ENCODE measurements at places on chromosomes 7 and 10.

- peak overlapping the region; percentile 58 for H3K4me3 ChIP-seq
- DNase-seq: peak; percentile 88
- peaks cover 59% of the 10 kb centered on the region for H3K27me3 ChIP-seq
- H3K4me1 ChIP-seq: peaks cover 72% of the 10 kb centered on the region
- H3K36me3 ChIP-seq: no peaks in the 10 kb centered on the region
- H3K27ac ChIP-seq: no peak overlapping the region
Measured at GRCh38 chr7:20778063-20778721, 8.5 kb downstream of the SP8 start.

DNA sequence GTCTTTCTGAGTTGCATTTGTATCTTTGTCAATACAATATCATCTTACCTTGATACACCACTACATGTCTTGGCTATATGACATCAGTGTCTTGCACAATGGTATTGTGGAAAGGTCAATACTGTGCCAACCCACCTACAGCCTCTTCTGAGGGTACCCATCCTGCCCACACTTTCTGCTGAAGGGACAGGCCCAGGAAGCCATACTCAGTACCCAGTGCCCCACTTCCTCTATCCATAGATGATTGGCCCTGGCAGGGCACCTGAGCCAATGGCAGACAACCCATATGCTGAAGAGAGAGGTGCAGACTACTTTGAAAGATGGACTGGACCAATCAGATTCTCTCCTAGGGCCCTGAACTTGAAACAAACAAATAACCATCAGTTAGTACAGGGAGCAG lies 152.0 kb upstream of the ADO start:
- H3K27ac ChIP-seq: no peak overlapping the region
- peaks cover 9% of the 10 kb centered on the region for H3K4me1 ChIP-seq
- H3K4me3 ChIP-seq: no peak overlapping the region
- H3K36me3 ChIP-seq: no peaks in the 10 kb centered on the region

GRCh38 chr7:131021460-131021859 lies 287.5 kb upstream of the KLF14 start:
- no peaks in the 10 kb centered on the region for H3K36me3 ChIP-seq
- no peak for DNase-seq
- H3K4me1 ChIP-seq: no peaks in the 10 kb centered on the region
- H3K27ac ChIP-seq: no peak overlapping the region

- no peaks in the 10 kb centered on the region for H3K27me3 ChIP-seq
- H3K4me1 ChIP-seq: peaks cover 16% of the 10 kb centered on the region
- H3K27ac ChIP-seq: no peak overlapping the region
- H3K4me3 ChIP-seq: no peak overlapping the region
Measured at GRCh38 chr10:15197276-15197675, 28.8 kb upstream of the NMT2 start.

DNA sequence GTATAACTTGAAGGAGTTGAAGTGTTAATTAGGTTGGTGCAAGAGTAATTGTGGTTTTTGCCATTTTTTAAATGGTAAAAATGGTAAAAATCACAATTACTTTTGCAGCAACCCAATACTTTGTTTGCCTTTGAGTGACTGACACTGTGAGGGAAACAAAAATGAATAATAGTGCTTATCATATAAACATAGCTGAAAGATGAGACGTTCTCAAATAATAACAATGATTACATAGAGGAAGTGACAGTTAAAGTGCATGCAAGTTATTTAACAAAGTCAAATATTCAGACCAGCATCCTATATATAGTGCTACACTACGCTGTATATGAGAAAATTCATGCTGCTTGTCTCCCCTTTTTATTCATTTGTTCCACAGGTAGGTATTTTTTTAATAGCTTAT lies 4.7 kb upstream of the HBP1 start:
- no peaks in the 10 kb centered on the region for H3K36me3 ChIP-seq
- H3K4me1 ChIP-seq: peaks cover 7% of the 10 kb centered on the region
- H3K27me3 ChIP-seq: no peaks in the 10 kb centered on the region
- DNase-seq: no peak
- no peak overlapping the region for H3K27ac ChIP-seq

DNA sequence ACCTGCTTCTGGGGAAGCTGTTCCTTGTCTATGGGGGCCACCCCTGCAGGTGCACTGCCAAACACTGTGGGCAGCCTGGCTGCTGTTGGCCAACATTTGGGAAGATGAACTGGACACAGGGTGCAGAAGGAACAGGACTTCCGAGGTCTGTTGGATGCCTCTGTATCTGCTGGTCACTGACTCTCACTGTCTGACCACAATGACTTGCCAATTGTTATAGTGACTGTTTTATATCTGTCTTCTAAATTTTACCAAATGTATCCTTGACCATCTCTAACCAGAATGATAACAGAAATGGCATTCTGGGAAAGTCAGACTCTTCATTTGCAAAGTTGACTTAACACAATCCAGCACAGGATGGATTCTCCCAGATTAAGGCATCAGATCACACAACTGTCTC lies 214.0 kb upstream of the PRSS58 start:
- H3K36me3 ChIP-seq: no peaks in the 10 kb centered on the region
- no peak overlapping the region for H3K4me3 ChIP-seq
- H3K27me3 ChIP-seq: no peaks in the 10 kb centered on the region
- H3K27ac ChIP-seq: no peak overlapping the region
- H3K4me1 ChIP-seq: no peaks in the 10 kb centered on the region

DNA sequence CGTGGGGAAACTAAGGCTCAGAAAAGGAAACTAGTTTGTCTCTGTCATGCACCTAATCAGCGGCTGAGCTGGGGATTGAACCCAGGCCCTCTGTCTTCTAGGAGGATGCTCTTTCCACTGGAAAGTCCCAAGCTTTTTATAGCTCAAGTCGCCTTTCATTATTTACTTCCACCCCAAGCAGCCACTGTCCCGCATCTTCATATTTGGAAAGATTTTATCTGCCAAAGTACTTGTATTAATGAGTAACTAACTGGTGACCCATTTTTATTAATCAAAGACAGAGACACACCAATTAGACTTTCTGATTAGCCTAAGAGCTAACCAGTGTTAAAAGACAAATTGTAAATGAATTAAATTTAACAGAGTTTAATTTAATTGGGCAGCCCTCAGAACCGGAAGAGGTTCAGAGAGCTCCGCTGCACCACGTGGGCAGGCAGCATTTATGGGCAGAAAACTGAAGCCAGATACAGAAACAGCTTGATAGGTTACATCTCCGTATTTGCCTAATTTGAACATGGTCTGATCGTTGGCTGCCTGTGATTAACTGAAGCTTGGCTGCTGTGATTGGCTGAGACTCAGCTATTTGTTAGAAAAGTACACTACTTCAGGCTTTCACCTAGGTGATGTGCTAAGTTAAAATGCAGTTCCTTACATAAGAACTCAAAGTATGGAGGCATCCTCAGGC lies 78.5 kb upstream of the PDCD4 start:
- no peak for DNase-seq
- no peak overlapping the region for H3K4me3 ChIP-seq
- H3K27me3 ChIP-seq: no peaks in the 10 kb centered on the region
- no peak overlapping the region for H3K27ac ChIP-seq

GRCh38 chr7:17725821-17726220 lies 214.5 kb downstream of the SNX13 start:
- no peak overlapping the region for H3K27ac ChIP-seq
- H3K4me3 ChIP-seq: no peak overlapping the region
- DNase-seq: no peak
- H3K4me1 ChIP-seq: no peaks in the 10 kb centered on the region

- no peak overlapping the region for H3K27ac ChIP-seq
- no peaks in the 10 kb centered on the region for H3K36me3 ChIP-seq
- H3K27me3 ChIP-seq: no peaks in the 10 kb centered on the region
- no peaks in the 10 kb centered on the region for H3K4me1 ChIP-seq
- no peak for DNase-seq
- no peak overlapping the region for H3K4me3 ChIP-seq
Measured at GRCh38 chr7:104964626-104965236, 49.3 kb upstream of the KMT2E start.

GRCh38 chr7:29365423-29365822 lies 170.8 kb downstream of the CHN2 start:
- H3K4me1 ChIP-seq: peaks cover 14% of the 10 kb centered on the region
- no peak overlapping the region for H3K4me3 ChIP-seq
- no peak overlapping the region for H3K27ac ChIP-seq
- no peaks in the 10 kb centered on the region for H3K27me3 ChIP-seq

GRCh38 chr7:124074007-124074406 lies 41.1 kb upstream of the TMEM229A start:
- H3K4me3 ChIP-seq: no peak overlapping the region
- DNase-seq: no peak
- H3K4me1 ChIP-seq: no peaks in the 10 kb centered on the region

- H3K4me1 ChIP-seq: peaks cover 6% of the 10 kb centered on the region
- H3K36me3 ChIP-seq: no peaks in the 10 kb centered on the region
- H3K27ac ChIP-seq: no peak within 1 kb of the TSS
- DNase-seq: peak; percentile 93
Measured at GRCh38 chr7:135211179-135211945, at the start of gene WDR91. TSS of gene WDR91 (minus strand) at chr7:135211526. CDS start at chr7:135211502, 24 bp downstream.

DNA sequence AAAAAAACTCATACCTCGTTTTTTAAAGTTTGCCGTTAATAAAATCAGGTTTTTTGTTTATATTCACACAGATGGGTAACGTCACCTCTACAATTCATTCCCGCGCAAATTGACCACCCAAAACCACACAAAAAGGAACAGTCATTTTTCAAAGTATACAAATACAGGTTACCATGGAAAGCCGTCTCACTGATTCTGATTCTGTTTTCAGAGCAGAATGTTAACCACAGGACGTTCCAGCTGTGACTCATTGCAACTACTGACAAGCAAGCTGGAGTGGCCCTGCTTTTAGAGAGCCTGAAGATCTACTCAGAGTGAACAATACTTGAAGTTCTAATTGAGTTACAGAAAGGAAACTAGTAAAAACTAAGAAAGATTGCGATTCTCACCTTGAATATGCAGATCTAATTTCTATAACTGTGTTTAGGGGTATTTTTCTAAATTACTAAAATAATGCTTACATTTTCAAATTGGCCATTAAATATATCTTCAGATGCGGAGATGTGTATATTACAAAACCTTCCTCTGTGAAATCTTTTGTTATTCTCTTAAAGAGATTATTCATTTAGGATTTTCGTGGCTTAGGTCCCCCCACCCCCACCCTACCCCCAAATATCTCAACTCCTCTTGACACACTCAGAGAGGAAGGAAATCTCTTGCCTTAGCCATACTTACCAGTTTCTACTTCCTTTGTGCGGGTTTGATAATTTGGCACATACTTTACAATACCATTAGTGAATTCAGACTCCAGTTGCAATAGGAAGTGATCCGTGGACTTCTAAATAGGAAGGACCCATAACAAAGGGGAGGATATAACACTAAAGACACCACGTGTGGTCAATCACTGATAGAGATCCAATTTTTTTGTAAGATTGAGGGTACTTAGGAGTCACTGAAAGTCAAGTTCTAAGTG lies 106.0 kb downstream of the CUBN start:
- H3K36me3 ChIP-seq: no peaks in the 10 kb centered on the region
- no peak overlapping the region for H3K4me3 ChIP-seq
- DNase-seq: peak; percentile 59

GRCh38 chr7:64630496-64630895 lies 35.4 kb upstream of the ZNF107 start:
- no peaks in the 10 kb centered on the region for H3K4me1 ChIP-seq
- peak; percentile 51 for DNase-seq
- H3K4me3 ChIP-seq: no peak overlapping the region
- no peaks in the 10 kb centered on the region for H3K27me3 ChIP-seq

GRCh38 chr7:1848013-1848640 lies 178.1 kb downstream of the ELFN1 start:
- H3K36me3 ChIP-seq: no peaks in the 10 kb centered on the region
- no peak for DNase-seq
- H3K4me1 ChIP-seq: no peaks in the 10 kb centered on the region
- H3K4me3 ChIP-seq: no peak overlapping the region
- H3K27ac ChIP-seq: no peak overlapping the region
- H3K27me3 ChIP-seq: no peaks in the 10 kb centered on the region

DNA sequence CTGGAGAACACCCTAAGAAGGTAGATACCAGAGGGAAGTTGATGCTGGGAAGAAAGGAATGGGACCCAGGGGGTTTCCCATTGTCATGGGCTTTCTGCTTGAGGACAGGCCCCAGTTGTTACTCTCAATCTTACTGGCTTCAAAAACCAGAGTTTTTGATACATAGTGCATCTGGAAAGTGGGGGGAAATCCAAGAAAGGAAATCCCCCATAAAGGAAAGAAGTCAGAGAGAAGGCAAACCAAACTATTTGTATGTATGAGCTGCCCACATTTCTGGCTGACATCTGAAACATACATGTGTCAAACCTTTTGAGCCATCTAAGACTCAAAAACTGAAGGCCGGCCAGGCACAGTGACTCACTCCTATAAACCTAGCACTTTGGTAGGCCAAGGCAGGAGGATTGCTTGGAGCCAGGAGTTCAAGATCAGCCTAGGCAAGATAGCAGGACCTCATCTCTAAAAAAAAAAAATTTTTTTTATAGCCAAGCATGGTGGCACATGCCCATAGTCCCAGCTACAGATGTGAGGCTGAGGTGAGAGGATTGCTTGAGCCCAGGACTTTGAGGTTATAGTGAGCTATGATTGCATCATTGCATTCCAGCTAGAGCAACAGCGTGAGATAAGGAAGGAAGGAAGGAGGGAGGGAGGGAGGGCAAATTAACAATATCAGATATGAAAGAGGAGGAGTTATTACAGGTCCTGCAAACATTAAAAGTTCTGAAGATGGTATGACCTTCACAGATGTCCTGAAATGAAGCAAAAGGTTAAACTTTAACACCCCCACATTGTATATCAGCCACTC lies 6.7 kb upstream of the COA1 start:
- no peak overlapping the region for H3K4me3 ChIP-seq
- no peak overlapping the region for H3K27ac ChIP-seq
- no peaks in the 10 kb centered on the region for H3K4me1 ChIP-seq
- no peaks in the 10 kb centered on the region for H3K27me3 ChIP-seq
